ENCODE measurements at places on chromosomes 12 and 14. TPM values are rescaled to one million over a fixed set of nuclear protein-coding genes. Genes with fewer than 3 reads are reported as not detected.

GRCh38 chr14:64464651-64465050 lies 648 bp upstream of the AKAP5 start:
- no peaks in the 10 kb centered on the region for H3K27me3 ChIP-seq
- no peak for DNase-seq
- H3K4me1 ChIP-seq, result peaks cover 3% of the 10 kb centered on the region
- no peak overlapping the region for H3K27ac ChIP-seq
- H3K36me3 ChIP-seq, result peaks cover 12% of the 10 kb centered on the region

DNA sequence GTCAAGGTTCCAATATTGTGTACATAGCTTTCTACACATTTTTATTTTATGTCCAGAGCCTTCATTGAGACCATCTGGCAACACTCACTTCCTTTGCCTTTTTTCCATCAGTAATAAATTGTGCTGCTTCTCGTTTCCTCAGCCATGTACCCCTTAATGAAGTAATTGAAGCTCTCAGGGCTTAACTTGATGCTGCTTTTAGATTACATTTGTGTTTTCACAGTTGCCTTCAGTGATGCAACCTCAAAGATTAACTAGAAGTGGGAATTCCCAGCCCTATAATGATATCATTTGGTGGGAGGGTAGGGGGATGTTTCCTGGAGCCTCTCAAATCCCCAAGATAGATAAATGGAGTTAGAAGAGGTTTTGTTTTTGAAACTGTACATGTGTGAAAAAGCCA lies 80.2 kb upstream of the KRR1 start:
- H3K27ac ChIP-seq, result no peak overlapping the region
- no peaks in the 10 kb centered on the region for H3K4me1 ChIP-seq
- no peaks in the 10 kb centered on the region for H3K36me3 ChIP-seq

GRCh38 chr14:75368333-75368732 lies 59.5 kb upstream of the JDP2 start:
- H3K36me3 ChIP-seq, result no peaks in the 10 kb centered on the region
- H3K27me3 ChIP-seq, result no peaks in the 10 kb centered on the region
- no peak for DNase-seq
- no peak overlapping the region for H3K4me3 ChIP-seq

DNA sequence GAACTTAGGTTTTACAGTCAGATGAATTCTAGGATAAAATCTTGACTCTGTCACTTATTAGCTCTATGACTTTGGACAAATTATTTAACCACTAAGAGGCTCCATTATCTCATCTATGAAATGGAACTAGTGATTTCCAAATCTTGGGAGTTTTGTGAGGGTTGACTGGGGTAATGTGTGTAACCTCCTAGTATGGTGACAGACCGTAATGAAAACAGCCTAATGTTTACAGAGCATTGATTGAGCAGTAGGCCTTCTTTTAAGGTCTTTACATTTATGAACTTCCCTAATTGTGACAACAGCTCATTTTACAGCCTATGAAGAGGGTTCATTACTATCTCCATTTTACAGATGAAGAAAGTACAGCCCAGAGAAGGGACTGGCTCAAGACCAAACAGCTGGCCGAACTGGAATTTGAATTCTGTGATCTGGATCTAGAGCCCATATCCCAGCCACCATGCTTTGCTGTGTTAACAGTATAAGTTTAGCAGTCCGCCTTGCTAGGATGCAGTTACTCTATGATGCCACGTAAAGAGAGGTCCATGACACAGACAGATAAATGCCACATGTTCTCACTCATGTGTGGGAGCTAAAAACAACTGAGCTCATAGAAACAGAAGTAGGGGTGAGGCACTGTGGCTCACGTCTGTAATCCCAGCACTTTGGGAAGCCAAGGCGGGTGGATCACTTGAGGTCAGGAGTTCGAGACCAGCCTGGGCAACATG lies 9.1 kb upstream of the FBXL14 start:
- no peak overlapping the region for H3K4me3 ChIP-seq
- H3K27me3 ChIP-seq, result no peaks in the 10 kb centered on the region
- no peaks in the 10 kb centered on the region for H3K36me3 ChIP-seq
- H3K4me1 ChIP-seq, result peaks cover 10% of the 10 kb centered on the region
- H3K27ac ChIP-seq, result no peak overlapping the region
- no peak for DNase-seq

DNA sequence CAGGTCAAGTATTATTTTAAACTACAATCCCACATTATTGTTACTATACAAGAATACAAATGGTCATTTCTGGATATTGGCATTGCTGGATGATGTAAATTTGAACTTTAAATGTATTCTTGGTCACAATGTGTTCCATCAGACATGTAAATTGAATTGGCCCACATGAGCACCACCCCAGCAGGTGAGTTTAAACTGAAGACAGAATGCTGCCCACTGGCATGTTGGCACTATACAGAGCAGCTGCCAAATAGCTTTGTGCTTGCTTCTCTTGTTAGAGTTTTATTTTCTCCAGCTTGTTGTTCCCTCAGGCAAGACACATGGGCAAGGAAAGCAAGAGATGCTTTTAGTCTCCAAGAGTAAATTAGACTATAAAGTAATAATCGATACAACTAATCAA lies 98.6 kb downstream of the C12orf50 start:
- H3K36me3 ChIP-seq, result no peaks in the 10 kb centered on the region
- no peak for DNase-seq
- H3K27me3 ChIP-seq, result no peaks in the 10 kb centered on the region
- no peaks in the 10 kb centered on the region for H3K4me1 ChIP-seq

DNA sequence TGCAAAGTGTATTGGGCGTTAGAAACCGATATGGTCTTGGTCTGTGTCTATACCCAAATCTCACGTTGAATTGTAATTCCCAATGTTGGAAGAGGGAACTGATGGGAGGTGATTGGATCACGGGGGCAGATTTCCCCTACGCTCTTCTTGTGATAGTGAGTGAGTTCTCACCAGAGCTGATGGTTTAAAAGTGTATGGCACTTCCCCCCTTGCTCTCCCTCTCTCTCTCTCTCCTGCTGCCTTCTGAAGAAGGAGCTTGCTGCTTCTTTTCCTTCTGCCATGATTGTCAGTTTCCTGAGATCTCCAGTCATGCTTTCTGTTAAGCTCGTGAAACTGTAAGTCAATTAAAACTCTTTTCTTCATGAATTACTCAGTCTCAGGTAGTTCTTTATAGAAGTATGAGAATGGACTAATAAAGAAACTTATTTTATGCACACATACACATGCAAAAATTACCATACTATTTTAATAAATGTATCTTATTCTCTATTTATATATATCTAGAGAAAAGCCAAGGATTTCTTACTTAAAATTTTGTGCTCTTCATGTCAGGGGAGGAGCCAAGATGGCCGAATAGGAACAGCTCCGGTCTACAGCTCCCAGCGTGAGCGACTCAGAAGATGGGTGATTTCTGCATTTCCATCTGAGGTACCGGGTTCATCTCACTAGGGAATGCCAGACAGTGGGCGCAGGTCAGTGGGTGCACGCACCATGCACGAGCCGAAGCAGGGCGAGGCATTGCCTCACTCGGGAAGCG lies 1891.0 kb upstream of the FLRT2 start:
- DNase-seq, result no peak
- H3K4me1 ChIP-seq, result no peaks in the 10 kb centered on the region

DNA sequence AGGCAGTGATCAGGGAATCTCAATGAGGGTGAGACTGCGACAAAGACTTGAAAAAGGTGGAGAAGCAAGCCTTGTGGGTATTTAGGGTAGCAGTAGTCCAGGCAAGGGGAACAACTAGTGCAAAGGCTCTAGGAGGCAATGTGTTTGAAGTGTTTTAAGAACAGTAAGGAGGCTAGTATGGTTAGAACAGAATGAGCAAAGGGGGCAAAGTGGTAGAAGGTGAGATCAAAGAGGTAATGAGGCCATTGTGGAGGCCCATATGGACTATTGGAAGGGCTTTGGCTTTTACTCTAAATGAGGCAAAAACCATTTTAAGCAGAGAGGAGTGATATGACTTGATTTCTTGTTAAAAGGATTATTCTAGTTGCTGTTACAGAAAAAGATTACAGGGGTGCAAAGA lies 16.8 kb downstream of the HIF1A start:
- H3K27ac ChIP-seq, result no peak overlapping the region
- no peak for DNase-seq
- H3K4me1 ChIP-seq, result peaks cover 15% of the 10 kb centered on the region
- no peak overlapping the region for H3K4me3 ChIP-seq
- H3K27me3 ChIP-seq, result no peaks in the 10 kb centered on the region

IQSEC3 gene
- total RNA-seq, result 1.8 TPM

BIN2 gene
- total RNA-seq, result 1.6 TPM

CLEC2A gene
- total RNA-seq, result not detected

Measured in psoas muscle (tissue), 8 donors.